ENCODE measurements at places on chromosomes 7 and 10.

DNA sequence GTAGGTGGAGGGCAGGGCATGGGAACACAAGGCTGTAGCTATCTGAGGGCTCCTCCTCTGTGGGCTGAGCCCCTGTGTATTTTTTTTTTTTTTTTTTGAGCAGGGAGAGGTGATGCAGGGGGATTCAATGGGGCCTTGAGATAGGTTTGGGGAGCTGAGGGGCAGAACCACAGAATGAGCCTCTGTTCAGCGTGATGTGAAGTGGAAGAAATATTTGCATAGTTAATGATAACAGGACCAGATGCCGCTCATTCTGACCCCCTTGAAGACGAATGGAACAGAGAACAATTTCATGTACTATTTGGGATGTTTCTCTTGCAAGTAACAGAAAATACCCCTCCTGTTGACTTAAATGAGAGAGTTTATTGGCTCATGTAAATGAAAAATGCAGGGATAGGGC, 69.7 kb upstream of the EMX2 start:
- no peak for DNase-seq

- no peak for DNase-seq
These were observed 150.1 kb upstream of the BMPER start for GRCh38 chr7:33754933-33755928.

DNA sequence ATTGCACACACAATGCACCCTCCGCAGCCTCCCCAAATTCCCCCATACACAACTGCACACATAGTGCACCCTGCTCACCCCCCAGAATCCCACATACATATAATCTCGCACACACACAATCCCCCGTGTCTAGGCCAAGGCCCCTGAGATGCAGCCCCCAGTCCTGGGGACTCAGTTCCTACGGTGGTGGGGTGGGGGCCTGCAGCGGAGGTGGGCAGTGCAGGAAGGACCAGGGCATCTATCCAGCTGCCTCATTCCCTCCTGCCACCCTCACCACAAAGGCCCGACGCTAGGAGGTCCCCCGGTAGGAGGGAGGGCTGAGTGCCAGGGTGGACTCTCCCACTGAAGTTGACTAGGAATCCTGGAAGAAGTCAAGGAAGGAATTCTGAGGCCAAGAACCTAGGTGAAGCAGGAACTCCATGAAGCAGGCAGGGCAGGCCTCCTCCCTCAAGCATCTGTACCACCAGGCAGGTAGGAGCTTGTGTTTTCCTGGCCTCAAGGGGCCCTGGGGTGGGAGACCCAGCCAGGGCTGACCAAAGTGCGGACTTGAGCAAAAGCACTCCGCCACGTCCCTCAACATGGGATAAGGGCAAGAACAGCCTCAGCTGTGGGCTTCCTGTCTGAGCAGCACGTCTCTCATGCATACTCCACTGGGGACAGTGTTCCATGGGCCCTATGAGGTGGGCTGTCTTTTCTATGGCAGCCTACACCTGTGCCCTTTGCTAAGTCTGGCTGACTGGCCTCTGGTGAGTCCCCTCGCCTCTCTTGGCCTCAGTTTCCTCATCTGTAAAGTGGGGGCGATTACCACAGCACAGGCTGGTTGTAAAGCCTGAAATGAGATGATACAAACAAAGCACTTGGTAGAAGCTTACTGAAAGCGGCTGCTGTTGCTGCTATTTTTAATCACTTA, 145.7 kb downstream of the MAPK8 start:
- DNase-seq = no peak

DNA sequence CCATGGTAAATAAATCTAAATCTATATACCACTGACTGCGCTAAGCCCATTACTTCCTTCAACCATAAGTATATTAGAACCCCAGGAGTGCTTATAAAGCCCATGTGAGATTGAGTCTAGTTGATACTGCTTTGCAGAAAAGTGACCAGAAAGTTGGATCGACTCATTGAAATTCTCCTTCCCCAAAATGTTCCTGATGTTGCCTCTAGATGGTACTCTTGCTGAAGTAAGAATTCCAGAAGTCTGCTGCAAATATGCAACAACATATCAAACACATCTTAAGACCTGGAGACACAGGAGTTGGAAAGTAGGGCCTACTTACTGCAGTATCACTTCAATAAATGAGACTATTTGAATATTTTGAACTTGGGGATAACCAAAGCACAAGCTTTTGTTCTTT, 550.8 kb downstream of the IPMK start:
- DNase-seq = no peak

- no peak for DNase-seq
These were observed 419.2 kb downstream of the REEP3 start for GRCh38 chr10:63940277-63940922.

- DNase-seq = no peak
These were observed 45.9 kb upstream of the DRGX start for GRCh38 chr10:49441488-49442476.

- no peak for DNase-seq
These were observed 12.3 kb downstream of the CNPY1 start for GRCh38 chr7:155533827-155534690.

DNA sequence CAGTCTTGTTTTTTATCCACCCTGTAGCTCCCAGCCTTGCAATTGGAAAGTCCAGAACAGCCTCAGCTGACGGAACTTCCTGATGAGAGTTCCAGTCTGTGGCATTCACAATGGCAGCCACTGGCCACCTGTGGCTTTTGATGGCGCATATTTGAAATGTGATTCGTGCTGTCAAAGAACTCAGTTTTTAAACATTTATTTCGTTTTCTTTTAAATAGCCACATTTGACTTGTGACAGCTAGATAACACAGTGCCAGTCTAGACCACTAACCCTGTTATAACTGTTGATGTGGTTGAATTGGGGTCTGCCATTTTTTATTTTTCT, 97.3 kb downstream of the INPP5A start:
- no peak for DNase-seq

- DNase-seq = no peak
These were observed 264.1 kb downstream of the BICC1 start for GRCh38 chr10:58776568-58777318.

DNA sequence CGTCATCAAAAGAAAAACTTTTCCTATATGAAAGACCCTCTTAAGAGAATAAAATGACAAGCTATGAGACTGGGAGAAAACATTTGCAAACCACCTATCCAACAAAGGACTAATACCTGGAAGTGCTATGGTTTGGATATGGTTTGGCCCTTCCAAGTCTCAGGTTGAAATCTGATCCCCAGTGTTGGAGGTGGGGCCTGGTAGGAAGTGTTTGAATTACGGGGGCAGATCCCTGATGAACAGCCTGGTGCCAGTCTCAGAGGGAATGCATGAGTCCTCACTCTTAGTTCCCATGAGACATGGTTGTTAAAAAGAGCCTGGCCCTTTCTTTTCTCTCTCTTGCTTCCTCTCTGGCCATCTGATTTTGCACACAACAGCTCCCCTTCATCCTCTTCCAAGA, 6.3 kb downstream of the ALDH18A1 start:
- DNase-seq = no peak

DNA sequence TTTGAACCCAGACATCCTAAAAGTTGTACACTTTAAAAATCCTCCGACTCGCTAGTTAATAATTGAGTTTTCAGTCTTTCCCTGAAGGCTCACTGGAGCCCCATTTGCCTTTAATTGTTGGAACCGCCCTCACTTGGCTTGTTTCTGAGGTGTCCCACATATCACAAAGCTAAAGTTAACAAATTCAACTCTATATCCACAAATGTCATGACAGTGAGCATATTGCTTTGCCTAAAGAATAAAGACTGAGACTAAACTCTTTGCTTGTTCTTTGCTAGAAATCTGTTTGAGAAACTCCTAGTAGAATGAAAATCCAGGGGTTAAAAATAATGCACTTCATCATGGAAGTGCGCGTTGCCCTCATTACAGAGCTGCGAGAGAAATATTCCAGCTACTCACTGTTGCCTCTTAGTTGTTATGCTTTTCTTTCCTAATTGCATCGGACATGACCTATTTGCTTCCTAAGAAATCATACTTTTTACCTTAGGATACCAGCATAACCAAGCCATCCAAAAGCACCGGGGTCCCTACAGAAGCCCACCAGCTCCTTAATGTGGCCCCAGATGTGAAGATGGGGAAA, 752 bp downstream of the THSD7A start:
- DNase-seq = no peak

DNA sequence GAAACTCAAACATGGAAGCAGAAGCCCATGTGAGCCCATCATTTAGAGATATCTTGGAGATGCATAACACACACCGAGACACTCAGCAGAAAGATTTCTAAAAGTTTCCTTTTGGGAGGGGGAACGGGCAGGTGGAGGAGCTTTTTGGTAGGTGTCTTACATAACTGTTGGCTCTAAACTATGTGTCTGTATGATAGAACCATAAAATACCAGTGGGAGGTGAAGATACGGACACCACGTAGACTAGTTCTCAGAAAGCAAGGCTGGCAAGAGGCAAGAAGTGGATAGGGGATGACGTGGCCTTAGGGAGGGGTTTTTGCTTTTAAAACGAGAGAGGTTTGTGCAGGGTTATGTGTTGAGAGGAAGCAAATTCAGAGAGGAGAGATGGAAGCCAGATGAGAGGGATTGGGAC, 36.5 kb downstream of the IL15RA start:
- DNase-seq = no peak
